Heart right ventricle (tissue), 16 donors: ENCODE measurements at places on chromosomes 11 and 22.

GRCh38 chr11:65251476-65251875, 10.3 kb upstream of the POLA2 start:
- DNase-seq = no peak

GRCh38 chr11:33615751-33616150, 84.9 kb downstream of the C11orf91 start:
- no peak for DNase-seq

- no peak for DNase-seq
Observed at GRCh38 chr11:57584341-57584740, 13.1 kb upstream of the SERPING1 start.

- DNase-seq = no peak
Observed at GRCh38 chr11:36007127-36007655, 63.3 kb downstream of the LDLRAD3 start.

GRCh38 chr11:118485273-118485672, 42.0 kb upstream of the TTC36 start:
- no peak for DNase-seq

DNA sequence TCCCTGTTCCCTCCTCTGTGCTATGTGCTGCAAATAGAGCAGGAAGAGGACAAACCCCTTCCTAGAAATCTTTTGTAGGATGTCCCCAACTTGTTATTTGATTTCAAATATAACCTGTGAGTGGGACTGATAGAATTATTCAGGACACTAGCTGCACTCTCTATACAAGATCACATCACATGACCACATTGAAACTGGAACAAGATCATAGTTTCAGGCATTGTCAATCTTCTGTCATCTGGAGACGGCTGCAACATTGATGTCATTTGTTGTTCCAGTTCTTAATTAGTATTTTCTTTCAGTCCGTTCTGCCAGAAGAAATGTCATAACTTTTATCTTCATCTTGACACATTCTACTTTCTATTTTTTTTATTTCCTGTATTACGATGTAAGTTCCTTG, 89.3 kb downstream of the GRIA4 start:
- DNase-seq = no peak

- DNase-seq = no peak
Observed at GRCh38 chr11:27358296-27358695, 4.7 kb downstream of the CCDC34 start.
